ENCODE measurements at places on chromosomes 12 and 14.

DNA sequence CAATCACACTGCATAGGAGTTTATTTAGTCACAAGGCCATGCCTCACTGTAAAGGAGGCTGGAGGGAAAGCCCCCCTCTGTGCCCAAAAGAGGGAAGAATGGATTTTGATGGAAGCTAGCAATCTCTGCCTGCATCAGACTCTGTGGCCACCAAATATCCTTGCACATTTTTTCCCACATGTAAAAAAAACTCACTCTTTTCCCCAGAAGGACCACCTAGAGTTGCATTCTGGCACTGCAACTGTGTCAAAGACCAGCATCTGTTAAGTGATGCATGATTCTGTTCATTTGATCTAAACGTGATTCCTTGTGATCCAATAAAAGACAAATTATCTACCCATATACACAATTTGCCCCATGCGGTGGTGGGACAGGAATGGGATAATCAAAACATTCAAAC is 8.0 kb downstream of the RHOJ start:
- DNase-seq: no peak

GRCh38 chr12:53255996-53256395 is 12.1 kb upstream of the ESPL1 start:
- peak; percentile 65 for DNase-seq

DNA sequence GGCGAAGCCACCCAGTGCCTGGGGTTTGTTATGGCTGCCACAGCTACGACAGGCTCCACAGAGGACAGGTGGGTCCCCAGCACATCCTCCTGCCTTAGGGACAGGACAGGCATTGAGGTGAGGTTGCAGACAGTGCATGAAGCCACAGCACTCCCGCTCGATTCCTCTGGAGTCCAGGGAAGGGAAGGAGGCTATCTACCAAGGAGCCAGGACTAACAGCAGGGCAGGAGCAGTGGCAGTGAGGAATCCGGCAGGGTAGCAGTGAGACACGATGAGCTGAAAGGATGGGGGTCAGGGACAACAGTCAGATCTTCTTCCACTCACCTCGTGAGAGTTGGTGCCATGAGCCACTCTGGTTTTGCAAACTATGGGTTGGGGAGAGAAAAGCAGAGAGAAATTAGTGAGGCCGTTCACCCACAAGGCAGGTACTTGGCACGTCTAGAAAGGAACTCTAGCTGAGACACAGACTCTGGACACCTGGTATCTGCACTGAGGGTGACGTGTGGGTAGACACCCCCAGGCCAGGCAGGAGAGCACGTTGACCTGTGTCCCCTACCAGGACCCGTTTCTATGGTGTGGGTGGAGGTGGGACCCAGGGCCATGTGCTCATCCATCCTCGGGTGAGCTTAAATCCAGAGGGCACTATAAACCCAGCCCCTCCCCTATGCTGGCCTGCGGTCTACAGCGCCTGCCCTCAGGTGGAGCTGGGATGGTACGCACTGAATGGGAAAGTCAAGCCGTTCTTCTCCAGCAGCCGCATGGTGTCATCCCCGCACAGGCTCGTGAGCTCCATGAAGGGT is 39.3 kb downstream of the CHGA start:
- DNase-seq: no peak

GRCh38 chr12:127600211-127600610 is 666.8 kb upstream of the TMEM132C start:
- no peak for DNase-seq

DNA sequence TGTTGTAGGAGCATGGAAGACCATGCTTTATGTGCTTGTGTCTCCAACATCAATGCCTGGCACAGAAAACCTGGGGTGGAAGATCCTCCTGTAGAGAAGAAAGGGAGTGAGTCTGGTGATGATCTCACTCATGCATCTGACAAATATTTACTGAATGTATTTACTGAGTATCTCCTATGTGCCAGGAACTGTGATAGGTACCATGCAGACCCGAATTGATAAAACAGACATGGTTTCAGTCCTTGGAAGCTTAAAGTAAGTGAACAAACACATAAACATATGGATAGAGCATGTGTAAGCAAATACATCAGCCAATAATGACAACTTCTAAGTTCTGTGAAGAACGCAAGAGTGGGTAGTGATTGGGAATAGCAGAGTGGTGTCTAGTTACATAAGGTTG is 117.0 kb upstream of the CCDC198 start:
- no peak for DNase-seq

GRCh38 chr12:124388679-124389137 is 93.8 kb downstream of the RFLNA start:
- DNase-seq: peak; percentile 86

- peak; percentile 7 for DNase-seq
These were observed 364.8 kb downstream of the SNAPC1 start for GRCh38 chr14:62126879-62127478.

DNA sequence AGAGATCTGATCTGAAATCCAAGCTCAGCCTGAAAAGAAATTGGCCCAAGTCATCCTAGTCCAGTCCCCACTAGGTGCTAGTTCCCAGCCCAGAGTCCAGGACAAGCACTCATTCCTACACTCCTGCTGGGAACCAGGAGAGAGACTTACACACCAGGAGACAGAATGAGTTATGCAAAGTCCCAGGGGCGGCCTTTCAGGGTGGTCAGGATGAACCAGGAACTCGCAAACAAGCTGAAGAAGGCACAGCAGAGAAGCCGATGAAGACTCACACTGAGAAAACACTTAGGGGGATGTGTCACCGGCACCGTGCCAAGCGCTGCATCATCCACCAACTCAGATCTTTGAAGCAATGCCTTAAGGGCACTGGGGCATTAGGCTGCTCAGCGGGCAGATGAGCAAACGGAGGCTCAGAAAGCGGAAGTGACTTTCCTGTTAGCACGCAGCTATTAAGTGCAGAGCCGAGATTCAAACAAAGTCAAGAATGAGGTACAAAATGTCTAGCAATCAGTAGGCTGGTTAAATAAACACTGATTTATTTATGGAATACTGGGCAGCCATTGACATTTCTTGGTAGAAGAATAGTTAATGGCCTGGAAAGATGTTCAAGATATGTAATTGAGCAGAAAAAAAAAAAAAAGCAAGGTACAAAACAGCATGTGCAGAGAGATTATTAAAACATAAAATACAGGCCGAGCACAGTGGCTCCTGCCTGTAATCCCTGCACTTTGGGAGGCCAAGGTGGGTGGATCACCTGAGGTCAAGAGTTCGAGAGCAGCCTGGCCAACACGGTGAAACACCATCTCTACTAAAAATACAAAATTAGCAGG is 78.7 kb downstream of the LRRC74A start:
- DNase-seq: peak; percentile 99

- DNase-seq: no peak
These were observed 147.1 kb downstream of the KIF26A start for GRCh38 chr14:104285508-104285840.

GRCh38 chr12:56154246-56154771 is 1.9 kb downstream of the MYL6B start:
- no peak for DNase-seq

- no peak for DNase-seq
These were observed 20.2 kb upstream of the KIF26A start for GRCh38 chr14:104118006-104118844.

DNA sequence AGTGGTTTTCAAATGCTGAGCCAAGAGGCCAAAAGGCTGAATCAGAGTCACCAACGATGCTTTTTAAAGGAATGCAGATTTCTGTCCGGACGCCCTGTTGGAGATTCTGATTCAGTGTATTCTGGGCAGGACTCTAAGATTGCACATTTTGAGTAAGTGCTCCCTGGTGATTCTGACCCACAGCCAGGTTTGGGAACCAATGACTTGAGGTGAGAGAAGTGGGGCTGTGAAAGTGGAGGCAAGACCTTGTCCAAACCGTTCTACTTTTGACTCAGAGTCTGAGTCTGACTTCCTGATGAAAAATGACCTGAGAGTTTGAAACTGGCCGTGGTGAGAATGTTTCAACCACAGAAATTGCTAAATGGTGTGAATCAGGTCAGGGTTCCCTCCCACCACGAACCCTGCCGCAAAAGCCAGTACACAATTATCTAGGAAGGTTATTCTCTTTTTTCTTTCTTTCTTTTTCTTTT is 90.2 kb downstream of the NTN4 start:
- no peak for DNase-seq

DNA sequence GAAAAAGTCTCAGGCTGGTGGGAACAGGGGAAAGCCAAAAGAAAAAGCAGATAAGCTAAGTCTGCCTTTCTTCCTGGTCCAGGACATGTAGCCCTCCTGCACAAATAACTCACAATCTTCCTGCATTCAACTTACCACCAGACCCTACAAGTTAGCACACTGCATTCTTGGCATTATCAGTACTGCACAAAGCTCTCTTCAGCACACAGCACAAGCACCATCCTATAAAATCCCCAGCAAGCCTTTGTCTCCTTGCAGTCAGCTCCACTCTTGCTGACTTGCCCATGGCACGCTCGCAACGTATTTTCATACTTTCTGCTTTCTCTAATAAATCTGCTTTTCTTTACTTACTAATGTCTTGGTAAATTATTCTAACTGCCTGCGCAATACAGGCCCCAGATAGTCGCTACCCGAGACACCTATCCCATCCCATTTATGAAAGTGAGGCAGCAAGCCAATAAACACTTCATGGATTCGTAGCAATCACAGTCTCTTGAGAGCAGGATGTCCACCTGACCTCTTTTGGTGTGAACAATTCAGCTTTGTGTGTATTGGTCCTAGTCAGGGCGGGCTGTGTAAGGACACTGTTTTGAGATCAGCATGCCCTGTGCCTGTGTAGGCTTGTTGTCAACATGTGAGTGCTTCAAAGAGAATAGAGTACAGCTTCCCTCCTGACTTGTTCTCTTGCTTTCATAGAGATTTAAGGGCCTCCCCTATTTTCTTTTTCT is 49.0 kb downstream of the TMEM117 start:
- no peak for DNase-seq

GRCh38 chr14:101991352-101991751 is 27.0 kb downstream of the DYNC1H1 start:
- no peak for DNase-seq

DNA sequence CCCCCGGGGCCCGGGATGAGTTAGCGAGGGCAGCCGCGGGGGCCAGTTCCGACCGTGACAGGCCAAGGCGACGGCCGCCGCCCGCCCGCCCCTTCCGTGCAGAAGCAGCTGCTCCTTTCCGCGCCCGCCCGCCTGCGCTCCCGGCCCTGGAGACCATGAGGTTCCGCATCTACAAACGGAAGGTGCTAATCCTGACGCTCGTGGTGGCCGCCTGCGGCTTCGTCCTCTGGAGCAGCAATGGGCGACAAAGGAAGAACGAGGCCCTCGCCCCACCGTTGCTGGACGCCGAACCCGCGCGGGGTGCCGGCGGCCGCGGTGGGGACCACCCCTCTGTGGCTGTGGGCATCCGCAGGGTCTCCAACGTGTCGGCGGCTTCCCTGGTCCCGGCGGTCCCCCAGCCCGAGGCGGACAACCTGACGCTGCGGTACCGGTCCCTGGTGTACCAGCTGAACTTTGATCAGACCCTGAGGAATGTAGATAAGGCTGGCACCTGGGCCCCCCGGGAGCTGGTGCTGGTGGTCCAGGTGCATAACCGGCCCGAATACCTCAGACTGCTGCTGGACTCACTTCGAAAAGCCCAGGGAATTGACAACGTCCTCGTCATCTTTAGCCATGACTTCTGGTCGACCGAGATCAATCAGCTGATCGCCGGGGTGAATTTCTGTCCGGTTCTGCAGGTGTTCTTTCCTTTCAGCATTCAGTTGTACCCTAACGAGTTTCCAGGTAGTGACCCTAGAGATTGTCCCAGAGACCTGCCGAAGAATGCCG is 699 bp downstream of the MGAT2 start:
- DNase-seq: peak; percentile 75

GRCh38 chr12:29944269-29945000 is 160.7 kb upstream of the TMTC1 start:
- no peak for DNase-seq

DNA sequence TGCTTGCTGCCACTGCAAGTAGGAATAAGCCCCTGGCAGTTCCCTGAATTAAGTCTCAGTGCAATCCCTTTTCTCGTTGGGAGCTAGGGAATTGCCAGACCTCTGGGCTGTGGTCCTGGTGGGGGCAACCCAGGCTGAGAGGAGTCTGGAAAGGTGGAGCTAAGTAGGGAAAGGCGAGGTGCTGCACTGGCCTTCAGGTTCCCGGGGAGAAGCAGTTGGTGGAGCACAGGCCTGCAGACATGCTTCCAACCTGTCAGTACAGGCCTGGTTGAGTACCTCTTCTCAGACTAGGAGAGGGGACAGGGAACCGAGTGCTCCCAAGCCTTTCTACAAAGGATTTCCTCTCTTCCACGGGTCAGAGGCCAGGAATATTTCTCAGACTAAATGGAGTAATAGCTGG is 1.5 kb downstream of the NRIP2 start:
- DNase-seq: no peak

DNA sequence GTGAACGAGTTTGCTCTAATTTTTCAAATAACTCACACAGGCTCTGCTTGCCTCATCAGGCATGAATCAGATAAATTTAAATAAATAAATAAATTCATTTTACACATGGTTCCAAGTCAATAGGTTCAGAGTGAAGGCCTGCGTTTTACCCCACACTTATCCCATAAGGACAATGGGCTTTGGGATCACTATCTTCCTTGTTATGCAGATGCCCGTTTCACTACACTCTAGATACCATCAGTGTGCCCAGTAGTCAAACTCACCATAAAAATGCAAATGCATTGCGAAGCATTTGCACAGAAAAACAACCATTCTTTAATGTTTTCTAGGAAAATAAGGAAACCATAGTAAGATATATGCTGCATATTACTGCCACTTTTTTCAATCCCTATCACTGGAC is 155.9 kb upstream of the CCDC196 start:
- DNase-seq: no peak

DNA sequence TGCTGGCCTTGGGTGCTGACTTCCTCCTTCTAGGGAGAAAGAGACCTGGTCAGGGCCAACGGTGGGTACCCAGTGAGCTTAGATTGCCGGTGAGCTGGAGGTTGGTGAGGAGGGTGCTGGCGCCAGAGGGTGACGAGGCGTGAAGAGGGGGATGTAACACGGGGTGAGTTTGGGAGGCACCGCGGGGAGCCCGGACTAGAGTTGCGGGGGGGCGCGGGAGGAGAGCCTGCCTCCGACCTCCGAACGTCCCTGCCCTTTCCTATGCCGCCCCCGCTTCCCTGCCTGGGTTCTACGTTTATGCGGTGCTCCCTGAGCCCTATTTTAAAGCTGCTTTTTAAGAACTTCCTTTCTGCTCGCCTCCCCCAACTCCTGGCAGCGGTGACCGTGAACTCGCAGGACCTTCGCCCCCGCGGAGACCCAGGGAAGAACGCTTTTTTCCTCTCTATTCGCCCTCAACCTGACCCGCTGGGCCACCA is 18.6 kb downstream of the OR6S1 start:
- DNase-seq: no peak

- no peak for DNase-seq
These were observed at the start of gene DCAF5 for GRCh38 chr14:69152902-69153151. Gene DCAF5 (minus strand): TSS chr14:69153119. CDS start chr14:69152978, 141 bp downstream.
